NCI-H1417 treated with DMSO at 0.1 percent for 48 hours (cell line): ENCODE measurements at places on chromosomes 3 and 15.

DNA sequence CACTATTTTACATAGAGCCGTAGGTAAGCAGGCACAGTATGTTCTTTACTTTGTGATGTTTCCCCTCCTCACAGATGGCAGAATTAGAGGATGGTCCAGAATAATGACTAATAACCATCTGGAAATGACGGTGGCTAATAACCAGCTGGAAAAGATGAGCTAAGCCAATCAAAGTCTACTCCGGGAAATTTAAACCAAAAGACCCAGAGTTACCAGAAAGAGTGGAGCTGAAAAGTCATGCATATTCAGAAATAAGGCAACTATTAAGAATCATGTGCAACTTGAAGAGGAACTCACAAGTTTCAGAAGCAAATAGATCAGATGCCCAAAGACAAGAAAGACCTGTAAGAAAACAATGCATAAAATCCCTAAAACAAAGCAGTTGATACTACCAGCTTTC is 33.6 kb downstream of the DMXL2 start:
- DNase-seq = no peak

- DNase-seq = no peak
These were observed 42.5 kb upstream of the ABHD10 start for GRCh38 chr3:111936191-111936841.

DNA sequence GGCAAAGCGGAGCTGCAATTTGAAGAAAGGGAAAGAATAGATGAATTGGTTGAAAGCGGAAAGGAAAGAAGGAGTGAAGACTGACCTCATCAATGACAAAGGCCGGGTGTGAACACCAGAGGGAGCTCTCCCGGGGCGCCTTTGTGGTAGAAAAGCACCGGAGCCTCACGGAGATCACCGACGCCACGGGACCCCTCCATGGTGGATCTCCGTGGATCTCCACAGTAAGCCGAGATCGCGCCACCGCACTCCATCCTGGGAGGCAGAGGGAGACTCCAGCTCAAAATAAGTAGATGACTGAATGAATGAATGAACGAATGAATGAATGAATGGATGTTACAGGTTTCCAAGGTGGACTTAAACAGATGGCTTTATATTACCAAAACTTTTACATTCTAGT is 25.0 kb downstream of the GPR160 start:
- DNase-seq = no peak

- DNase-seq = no peak
These were observed 105.3 kb downstream of the TNIK start for GRCh38 chr3:171354706-171355582.

- no peak for DNase-seq
These were observed 226.6 kb downstream of the DPH6 start for GRCh38 chr15:35319354-35319753.

DNA sequence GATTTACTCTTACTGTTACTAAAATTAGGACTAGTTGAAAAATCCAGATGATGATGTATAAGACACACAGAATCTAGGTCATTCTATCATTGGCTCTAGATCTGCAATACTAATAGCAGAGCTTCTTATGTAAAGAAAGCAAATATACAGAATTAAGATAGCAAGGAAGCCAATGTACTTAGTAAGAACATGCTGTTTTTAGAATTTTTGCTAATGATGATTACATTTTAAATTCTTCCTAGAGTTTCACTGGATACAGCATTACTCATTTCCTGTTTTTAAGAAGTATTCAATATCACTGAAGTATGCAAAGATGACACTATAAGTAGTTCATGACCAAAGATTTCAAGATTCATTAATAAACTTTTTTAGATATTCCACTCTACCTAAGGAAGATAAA is 60.7 kb downstream of the CFAP20DC start:
- no peak for DNase-seq

DNA sequence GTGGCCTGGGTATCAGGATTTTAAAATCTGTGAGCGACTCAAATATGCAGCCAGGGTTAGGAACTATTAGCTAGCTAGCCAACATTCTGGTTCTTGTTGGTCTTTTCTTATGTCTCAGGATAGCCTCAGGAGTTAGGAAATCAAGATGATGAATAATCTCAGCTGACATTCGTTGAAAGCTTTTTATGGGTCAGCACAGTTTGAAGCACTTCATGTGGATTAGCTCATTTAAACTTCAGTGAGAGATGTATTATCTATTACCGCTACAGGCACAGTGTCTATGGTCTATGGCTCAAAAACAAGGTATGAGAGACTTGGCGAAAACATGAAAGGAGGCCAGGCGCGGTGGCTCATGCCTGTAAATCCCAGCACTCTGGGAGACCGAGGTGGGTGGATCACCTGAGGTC is 187.5 kb upstream of the THRB start:
- DNase-seq = no peak

DNA sequence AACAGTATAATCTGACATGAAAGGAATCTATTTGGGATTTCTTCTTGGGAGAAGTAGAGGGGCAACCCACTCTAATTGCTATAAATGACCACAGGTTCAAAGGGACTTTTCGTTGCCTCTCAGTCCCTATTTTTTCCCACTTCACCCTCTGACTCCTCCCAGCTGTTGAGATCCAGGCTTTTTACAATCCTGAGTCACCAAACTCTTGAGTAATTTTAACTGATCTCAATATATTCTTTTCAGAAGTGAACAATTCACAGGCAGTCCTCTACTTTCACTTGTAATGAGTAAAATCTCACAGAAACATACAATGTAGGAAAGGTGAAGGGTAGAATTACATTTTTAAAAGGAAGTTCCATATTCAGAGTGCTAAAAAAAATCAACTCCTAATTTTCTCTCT is 44.6 kb downstream of the EIF4E3 start:
- DNase-seq = no peak
